ENCODE measurements at places on chromosomes 4 and X.

GRCh38 chr4:40629401-40630334 is at the start of gene RBM47:
Gene RBM47, minus strand, starts transcription at chr4:40629864. Its CDS starts 190,971 bp downstream, at chr4:40438893.
- peak; percentile 56 for DNase-seq

DNA sequence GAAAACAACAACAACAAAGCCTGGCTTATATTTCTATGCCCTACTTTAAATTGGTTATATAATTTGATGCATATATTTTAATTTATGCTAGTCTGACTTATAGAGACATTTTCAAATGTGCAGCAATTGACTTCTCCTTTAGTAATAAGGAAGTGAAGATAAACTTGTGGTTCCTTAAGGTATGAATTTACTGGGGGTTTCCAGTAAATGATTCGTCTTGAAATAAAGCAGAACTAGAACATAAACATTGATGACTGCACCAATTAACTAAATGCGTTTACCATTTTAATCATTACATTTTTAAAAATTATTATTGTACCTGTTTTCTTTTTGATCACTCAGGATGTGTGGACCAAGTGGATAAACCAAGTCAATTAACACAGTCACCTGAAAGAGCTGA is 99.6 kb upstream of the CCSER1 start:
- DNase-seq: no peak

DNA sequence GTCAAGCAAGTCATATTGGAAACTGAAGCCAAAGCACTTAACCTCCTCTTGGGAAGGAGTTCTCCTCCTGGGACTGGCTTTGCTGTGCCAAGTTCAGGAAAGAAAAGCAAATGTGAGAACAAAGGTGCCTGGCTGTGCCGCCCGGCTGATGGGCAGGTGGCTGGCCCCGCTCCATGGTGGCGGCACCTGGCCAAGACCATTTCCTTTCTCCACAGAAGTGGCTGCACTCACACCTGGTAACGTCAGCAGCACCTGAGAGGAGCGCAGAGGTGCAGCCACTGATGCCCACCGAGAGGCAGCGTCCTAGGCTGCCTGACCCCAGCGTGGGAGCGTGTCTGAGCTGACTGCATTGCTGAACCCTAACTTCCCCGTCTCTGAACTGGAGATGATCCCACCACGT is 54.3 kb downstream of the DCTD start:
- DNase-seq: no peak

DNA sequence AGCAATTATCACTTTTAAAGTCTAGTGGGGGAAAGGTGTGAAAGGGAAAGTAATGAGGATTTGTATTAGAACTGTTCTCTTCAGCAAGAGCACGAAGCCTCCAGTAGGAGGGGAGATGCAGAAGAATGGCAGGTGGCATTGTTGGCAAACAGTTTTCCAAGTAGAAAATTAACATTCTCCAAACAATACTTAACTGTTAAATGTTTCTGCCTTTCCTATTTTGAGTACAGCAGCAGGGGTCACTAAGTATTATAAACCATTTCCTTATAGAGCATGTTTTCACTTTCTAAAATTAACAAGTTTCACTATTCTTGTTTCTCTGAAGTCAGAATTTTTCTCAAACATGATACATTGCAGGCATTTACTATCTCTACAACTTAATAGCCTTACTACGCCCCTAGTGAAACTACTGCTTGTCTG is 58.7 kb downstream of the LEF1 start:
- DNase-seq: no peak

DNA sequence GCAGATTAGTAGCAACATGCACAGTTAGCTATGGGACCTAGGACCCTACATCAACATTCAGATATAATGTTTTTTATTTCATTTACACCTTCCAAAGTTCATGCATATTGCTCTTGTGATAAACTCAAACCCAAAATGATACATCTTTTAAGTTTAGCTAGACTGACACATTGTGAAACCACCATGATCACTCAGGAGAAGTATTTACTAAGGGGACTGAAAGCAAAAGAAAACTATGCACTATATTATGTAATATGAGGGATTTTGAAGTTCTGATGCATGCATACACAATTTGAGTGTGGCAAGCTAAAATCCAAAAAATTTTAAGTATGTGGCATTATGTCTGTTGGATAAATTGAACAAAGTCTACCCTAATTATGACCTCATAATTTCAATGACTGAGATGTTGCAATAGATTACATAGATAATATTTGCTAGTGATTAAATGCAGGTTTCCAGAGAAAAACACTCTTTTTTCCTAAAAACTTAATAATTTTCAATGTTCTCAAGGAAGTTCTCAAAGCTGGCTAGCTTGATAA is 914.8 kb upstream of the GRIA3 start:
- no peak for DNase-seq

All from bone marrow (tissue), 2 donors.